Stimulated activated CD4-positive, alpha-beta T cell treated with anti-CD3 and anti-CD28 coated beads, Interleukin-4, amount 100 ng/mL, for 1 hour (primary cell): ENCODE measurements at places on chromosomes 5 and 9.

DNA sequence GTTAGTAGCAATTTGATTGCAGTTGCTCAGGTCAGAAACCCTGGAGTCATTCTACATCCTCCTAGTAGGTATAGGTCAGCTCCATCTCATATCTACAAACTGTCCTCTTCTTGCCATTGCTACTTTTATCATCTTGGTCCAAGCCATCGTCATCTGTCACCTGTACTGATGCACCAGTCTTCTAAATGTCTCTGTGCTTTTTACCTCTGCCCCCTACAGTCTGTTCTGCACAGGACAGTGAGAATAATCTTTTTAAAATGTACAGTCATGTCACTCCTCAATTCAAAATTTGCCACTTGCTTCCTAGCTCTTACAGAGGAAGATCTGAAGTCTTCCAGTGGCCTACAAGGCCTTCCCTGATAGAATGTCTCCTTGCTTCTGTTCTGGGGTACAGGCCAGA, 6.8 kb downstream of the NNT start:
- DNase-seq, result no peak

DNA sequence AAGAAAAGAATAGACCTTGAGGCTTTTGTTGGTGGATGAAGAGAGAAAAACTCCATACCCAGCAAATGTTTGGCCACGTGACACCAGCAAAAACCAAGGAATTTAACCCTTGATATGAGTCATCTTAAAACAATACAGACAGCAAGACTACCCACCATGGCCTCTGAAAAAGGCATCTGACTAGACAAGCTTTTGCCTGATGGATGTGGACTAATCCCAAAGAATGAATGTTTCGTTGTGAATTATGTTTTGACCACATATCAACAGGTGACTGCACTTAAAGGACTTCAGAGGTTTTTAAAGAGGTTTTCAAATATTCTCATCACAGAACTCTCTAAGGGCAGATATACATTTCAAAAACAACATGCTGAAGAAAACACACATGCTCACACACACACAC, 33.0 kb upstream of the SLC1A3 start:
- no peak for DNase-seq

- DNase-seq, result no peak
These were observed 5.5 kb downstream of the KCNT1 start for GRCh38 chr9:135707252-135708138.

- DNase-seq, result no peak
These were observed 1.3 kb downstream of the SLC6A3 start for GRCh38 chr5:1443991-1444360.

- peak; percentile 4 for DNase-seq
These were observed 841.9 kb upstream of the ACO1 start for GRCh38 chr9:31542384-31543055.

DNA sequence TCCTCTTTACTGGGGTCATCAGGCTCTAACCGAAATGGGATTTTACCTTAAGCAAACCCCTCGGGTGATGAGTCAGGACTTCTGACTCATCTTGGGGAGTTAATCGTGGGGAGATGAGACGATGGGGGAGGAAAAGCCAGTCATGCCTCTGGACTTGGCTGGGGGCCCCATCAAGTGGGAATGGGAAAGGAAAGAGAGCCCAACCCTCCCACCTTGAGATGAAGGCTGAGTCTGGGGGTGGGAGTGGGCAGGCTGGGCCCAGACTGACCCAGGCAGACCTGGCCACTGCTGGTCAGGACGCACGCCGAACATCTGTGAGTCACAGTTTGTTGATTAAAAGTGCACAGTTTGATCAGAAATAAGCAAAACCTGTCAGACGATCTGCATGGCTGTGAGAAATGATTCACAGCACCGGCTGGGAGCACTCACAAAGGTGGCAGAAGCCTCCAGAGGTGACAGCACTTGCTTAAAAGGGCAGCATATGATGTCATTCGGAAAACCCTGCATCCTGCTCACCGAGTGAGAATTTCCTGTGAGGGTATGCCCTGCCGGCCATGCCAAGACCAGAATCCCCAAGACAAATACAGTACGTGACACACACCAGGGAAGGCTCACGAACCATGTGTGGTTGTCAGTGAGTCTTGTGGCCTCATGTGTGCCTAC, 50.0 kb upstream of the SLC25A51 start:
- DNase-seq, result peak; percentile 25

DNA sequence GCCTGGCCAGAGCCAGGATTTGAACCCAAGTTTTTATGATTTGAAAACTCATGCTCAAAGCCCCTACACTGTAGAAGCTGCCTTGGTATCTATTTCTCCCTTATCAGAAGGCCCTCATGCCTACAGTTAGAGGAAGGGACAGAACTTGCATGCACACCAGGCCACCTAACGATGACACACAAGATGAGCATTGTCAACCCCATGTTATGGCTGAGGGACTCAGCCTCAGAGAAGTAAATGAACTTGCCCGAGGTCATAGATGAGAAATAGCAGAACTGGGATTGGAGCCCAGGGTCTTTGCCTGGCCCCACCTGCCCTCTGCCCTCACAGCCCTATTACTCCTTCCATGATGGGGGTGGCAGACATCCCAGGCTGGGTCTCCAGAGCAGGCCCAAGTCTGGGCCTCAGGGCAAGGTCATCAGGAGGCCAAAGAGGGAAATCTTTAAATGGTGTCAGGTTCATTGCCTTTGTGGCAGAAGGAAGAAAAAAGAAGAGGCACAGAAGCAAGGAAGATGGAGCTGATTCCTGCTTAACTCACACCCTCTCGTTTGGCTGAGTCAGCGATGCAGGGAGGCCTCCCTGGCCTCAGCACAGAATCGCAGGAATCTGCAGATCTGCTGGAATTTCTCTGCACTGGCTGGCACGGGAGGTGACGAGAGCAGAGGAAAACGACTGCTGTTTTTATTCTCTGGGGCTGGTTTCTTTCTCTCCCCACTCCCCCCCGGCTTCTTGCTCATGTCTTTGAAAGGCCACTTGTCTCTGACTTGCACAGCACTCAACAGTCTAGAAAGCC, 20.6 kb upstream of the CRB2 start:
- DNase-seq, result no peak

DNA sequence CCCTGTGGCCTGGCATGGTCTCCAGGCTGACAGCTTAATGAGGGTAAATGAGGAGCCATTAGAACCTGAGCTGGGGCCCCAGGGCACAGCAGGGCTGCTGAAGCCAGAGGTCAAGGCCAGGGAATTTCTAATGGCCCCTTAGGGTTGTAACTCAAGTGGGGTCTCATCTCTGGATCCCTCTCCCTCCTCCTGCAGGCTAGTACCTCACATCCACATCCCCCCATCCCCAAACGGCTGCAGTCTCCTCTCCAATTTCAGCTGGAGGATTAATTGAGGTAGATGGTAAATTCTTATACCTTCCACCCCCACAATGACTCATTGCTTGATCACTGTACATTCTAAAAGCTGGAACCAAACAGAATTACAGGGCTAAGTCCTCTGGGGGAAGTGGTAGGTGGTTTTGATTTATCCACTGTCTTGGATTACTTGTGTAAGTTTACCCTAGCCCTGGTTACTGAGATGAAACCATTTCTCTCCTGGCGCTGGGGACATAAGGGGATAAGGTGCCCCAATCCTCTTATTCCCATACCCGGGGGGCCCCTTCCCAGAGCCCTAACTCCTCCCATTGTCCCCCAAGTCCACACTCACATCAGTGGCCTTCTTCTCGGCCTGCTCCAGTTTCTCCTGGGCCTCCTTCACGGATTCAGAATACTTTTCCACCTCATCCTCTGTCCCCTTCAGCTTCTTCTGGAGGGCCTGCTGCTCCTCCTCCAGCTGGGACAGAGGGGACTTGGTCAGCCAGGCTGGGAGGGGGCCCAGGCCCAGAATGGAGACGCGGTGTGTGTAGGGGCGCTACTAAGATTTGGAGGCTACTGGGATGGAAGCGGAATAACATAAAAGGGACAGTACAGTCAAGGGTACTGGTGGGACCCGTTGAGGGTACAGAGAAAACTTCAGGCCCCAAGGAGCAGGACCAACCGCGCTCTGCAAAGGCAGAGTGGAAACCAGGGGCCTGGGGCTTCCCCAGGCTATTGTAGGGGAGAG, 875 bp downstream of the TPM2 start:
- DNase-seq, result no peak

DNA sequence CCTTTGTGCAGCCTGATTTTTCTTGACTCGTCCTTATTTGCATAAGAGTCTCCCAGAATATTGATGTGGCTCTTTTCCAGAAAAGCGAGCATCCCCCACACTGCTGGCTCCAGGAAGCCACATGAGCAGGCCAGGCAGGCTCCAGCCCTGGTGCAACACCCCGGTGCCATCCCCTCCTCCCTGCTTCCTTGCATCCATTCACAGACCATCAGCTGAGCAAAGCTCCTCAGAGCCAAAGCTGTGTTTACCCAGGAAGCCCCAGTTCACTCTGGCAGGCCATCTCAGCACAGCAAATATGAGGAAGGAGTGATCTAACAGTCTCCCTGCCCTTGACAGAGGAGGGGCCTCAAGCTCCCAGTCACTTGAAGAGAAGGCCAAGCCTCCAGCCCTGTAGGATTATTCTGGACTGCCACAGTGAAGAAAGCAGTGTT, 34.4 kb downstream of the INSYN2B start:
- DNase-seq, result no peak

DNA sequence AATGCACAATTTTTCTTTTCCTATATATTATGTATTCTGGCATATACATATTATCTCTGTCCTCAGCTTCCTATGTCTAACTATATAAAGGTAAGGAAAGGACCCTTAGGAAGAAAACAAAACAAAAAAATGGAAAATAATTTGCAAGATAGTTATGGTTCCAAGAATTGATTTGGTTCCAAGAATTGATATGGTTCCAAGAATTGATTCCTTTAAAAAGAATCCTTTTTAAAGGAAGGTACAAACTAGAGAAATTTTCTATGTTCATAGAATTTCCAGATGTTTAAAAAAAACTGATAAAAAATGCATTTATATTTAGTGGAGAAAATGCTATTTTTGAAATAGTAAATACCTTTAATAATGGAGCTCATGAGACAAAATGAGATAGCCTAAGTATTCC, 12.1 kb downstream of the LYRM7 start:
- DNase-seq, result no peak

- no peak for DNase-seq
These were observed 58.5 kb upstream of the S1PR3 start for GRCh38 chr9:88932766-88933165.

DNA sequence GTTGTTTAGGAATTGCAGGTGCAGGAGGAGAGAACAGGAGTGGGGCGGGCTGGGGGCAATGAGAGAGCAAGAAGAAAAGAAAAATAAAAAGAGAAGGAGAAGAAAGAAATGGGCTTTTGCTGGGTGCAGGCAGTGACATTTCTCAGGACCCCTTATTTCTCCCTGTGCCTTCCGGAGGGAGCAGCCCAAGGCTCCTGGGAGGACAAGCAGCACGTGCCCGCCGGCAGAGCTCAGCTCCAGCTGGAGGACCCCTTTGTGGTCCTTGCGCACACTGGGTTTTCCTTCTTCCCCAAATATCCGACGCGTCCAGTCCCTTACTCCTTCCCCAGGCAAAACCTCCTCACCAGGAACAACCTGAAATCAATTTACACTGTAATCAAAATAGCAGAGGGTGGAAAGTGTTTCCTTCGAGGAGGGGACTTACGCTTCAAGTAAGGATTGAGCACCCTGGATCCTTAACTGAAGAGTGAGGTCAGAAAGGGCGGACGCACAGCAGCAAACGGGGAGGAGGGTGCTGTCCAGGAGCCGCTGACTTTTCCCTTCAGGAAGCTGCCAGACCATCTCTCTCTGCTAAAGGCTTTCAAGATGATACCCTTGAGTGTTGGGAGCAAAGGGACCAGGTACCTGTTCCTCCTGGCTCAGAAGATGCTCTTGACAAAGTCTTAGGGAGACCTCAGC, 2.1 kb downstream of the BTNL9 start:
- no peak for DNase-seq

DNA sequence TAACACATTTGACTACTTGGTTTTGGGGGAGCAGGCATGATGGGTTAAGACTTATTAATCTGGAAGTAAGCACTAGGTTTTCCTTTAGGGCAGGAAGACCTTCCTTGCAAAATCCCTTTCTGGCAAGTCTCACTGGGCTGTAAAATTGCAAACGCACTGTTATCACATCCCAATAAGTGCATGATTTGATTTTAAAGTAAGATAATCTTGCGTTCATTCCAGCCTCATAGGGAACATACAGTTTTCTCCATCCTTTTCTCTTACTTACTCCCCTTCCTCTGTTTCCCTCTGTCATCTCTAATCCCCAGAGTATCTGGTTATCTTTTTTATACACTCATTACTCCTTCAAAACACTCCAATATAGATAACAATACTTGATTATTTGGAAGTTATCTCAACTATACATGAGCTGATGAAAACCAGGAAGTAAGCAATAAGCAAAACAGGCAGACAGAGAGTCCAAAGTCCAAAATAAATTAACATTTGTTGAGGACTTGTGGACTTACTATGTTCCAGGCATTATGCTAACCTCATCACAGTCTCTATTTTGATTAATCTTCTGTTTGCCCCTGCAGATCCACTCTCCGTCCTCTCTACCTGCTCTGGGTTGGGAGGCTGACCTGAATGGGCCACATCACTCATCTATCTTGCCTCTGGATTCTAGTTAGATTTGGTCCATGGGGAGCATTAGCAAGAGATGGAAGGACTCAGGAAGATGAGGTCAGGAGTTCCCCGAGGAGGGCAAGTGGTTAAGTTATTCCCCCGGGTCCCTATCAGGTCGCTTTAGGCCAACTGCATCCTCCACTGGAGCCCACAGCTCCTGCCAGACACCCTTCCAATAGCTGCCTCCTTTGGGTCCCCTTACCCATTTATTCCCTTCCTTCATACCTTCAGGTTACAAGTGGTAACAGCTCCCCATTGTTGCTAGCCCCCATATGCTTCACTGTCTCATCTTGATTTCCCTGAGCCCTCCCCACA, 60.2 kb downstream of the SLC22A5 start:
- no peak for DNase-seq

DNA sequence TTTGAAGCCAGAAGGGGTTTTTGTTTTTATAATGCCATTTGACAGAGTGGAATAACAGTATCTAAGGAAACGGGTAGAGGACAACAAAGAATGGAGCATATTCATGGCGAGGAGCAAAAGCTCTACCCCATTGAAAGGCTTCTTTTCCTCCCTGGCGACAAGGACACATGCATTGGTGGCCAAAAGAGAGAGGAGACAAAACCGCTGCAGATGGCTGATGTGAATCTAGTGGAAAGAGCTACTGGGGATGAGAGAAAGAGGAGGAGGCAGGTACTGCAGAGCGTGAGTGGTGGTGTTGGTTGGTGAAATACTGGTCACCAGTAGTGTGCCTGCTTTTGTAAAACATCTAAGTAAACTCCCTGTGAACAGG, 491 bp downstream of the APC start:
- no peak for DNase-seq

- no peak for DNase-seq
These were observed 114.7 kb upstream of the IL7R start for GRCh38 chr5:35741971-35742370.

GRCh38 chr5:126000507-126000906, 422.7 kb upstream of the GRAMD2B start:
- no peak for DNase-seq

DNA sequence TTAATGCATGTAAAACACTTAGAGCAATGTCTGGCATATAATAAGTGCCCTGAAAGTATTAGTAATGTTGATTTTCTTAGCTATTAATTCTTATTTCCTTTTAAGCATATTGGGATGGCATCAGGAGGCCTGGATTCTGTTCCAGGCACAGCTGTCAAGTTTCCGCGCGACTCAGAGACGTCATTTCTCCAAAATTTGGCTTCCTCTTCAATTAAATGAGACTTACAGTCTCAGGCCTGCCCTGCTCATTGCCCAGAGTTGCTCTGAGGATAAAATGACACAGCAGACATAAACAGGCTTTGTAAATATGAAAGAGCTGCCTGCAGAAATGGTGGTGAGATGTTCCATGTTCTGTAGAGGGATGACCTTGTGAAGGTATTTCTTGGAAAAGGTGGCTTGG, 159.8 kb upstream of the GLRA1 start:
- DNase-seq, result no peak

GRCh38 chr9:123684393-123685149, 245.4 kb downstream of the DENND1A start:
- DNase-seq, result no peak
